Memory B cell (primary cell): ENCODE measurements at places on chromosomes 1 and 21.
A peak's percentile ranks its signal among the peaks of the same experiment; 100 is the strongest.

DNA sequence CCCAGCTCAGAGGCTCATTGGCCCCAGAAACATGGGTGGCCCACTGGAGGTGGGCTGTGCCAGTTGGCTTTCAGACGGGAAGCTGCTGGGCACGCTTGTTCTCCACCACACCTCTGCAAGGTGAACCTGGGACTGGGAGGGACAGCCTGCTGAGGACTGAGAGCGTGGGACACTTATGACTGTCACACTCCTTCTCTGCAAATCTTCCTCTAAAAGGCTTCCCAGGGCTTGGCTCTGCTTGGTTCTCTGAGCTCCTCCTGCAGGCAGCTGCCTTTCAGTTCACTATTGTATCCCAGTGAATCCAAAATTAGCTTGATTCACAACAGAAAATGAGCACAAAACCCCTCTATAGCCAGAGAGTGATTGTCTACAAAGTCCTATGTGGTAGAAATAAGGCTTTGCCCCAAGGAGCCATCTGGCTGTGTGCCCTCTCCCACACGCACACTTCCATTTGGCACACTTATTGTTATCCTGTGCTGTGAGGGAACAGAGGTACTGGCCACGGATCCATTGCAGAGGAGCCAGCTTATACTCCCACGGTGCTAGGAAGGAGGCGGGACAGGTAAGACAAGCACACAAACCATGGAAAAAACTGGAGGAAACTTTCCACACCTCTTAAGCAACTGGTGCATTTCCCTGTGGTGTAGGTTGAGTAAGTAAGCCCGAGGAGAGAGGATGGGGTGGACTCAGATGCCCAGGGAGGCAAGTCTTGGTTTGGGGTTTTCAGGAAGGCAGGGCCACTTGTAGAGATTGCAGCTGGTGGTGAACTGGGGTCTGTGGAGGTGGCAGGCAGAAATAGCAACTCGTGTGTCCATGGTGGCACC, 18.9 kb upstream of the BTG2 start:
- H3K36me3 ChIP-seq = no peaks in the 10 kb centered on the region
- H3K4me1 ChIP-seq = peaks cover 65% of the 10 kb centered on the region
- DNase-seq = no peak
- peak overlapping the region; percentile 77 for H3K4me3 ChIP-seq
- peak overlapping the region; percentile 97 for H3K27ac ChIP-seq

- no peak overlapping the region for H3K4me3 ChIP-seq
- DNase-seq = no peak
- H3K4me1 ChIP-seq = no peaks in the 10 kb centered on the region
- no peaks in the 10 kb centered on the region for H3K36me3 ChIP-seq
- H3K27ac ChIP-seq = no peak overlapping the region
Observed at GRCh38 chr1:186476264-186477040, 15.5 kb upstream of the PDC start.

GRCh38 chr1:20440785-20441200, 45.2 kb downstream of the CAMK2N1 start:
- no peaks in the 10 kb centered on the region for H3K27me3 ChIP-seq
- no peak overlapping the region for H3K4me3 ChIP-seq
- H3K4me1 ChIP-seq = peaks cover 4% of the 10 kb centered on the region

DNA sequence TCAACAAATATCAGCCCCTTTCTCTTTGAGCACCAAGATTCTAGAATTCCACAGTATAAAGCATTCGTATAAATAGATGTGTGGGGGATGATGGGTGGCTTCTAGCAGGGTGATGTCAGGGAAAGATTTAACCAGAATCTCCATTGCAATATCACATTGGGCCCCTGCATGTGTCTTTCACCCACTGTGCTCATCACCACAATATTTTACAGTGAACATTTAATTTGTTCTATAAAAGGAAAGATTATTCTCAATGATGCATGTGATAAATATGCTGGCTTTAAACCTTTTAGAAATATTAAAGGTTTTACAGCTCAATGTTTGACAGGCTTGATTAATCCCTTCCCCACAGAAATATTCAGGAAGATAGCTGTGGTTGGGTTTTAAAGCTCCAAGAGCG, 457.8 kb upstream of the DAB1 start:
- H3K36me3 ChIP-seq = no peaks in the 10 kb centered on the region
- no peak overlapping the region for H3K4me3 ChIP-seq
- H3K27ac ChIP-seq = no peak overlapping the region
- H3K4me1 ChIP-seq = no peaks in the 10 kb centered on the region
- no peak for DNase-seq

DNA sequence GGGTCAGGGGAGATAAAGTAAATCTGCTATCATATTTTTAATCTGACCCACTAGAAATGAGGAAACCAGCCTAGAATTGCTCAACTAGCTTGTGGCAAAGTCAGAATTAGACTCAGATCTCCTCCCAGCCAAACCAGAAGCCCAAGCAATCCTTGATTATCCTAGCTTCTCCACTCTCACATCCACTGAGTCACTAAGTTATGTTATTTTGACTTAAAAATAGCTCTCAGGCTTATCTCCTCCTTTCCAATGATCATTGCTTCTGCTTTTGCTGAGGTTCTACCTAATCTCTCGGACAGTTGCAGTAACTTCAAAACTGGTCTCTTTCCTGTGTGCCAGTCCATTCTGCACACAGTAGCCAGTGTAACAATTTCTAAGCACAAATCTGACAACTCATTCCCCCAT, 22.9 kb downstream of the OVAAL start:
- H3K27me3 ChIP-seq = peaks cover 8% of the 10 kb centered on the region
- H3K4me3 ChIP-seq = no peak overlapping the region
- no peaks in the 10 kb centered on the region for H3K4me1 ChIP-seq
- no peak overlapping the region for H3K27ac ChIP-seq
- no peaks in the 10 kb centered on the region for H3K36me3 ChIP-seq

- H3K36me3 ChIP-seq = peaks cover 2% of the 10 kb centered on the region
- H3K27ac ChIP-seq = no peak overlapping the region
- H3K27me3 ChIP-seq = peaks cover 4% of the 10 kb centered on the region
- H3K4me3 ChIP-seq = no peak overlapping the region
- DNase-seq = no peak
Observed at GRCh38 chr21:33831962-33832659, 83.5 kb downstream of the ATP5PO start.

GRCh38 chr1:3003039-3003940, 18.0 kb upstream of the ACTRT2 start:
- DNase-seq = no peak
- no peak overlapping the region for H3K27ac ChIP-seq
- no peak overlapping the region for H3K4me3 ChIP-seq
- no peaks in the 10 kb centered on the region for H3K4me1 ChIP-seq
- H3K27me3 ChIP-seq = no peaks in the 10 kb centered on the region
- H3K36me3 ChIP-seq = peaks cover 1% of the 10 kb centered on the region

GRCh38 chr1:174165471-174166137, 6.3 kb downstream of the RABGAP1L start:
- peaks cover 3% of the 10 kb centered on the region for H3K36me3 ChIP-seq
- peaks cover 61% of the 10 kb centered on the region for H3K4me1 ChIP-seq
- H3K4me3 ChIP-seq = peak overlapping the region; percentile 15

GRCh38 chr1:52635321-52636089, 2.5 kb downstream of the SHISAL2A start:
- DNase-seq = no peak
- peaks cover 50% of the 10 kb centered on the region for H3K4me1 ChIP-seq
- peaks cover 8% of the 10 kb centered on the region for H3K36me3 ChIP-seq

- no peaks in the 10 kb centered on the region for H3K4me1 ChIP-seq
- no peaks in the 10 kb centered on the region for H3K36me3 ChIP-seq
Observed at GRCh38 chr21:26939601-26940111, 27.2 kb downstream of the ADAMTS5 start.

DNA sequence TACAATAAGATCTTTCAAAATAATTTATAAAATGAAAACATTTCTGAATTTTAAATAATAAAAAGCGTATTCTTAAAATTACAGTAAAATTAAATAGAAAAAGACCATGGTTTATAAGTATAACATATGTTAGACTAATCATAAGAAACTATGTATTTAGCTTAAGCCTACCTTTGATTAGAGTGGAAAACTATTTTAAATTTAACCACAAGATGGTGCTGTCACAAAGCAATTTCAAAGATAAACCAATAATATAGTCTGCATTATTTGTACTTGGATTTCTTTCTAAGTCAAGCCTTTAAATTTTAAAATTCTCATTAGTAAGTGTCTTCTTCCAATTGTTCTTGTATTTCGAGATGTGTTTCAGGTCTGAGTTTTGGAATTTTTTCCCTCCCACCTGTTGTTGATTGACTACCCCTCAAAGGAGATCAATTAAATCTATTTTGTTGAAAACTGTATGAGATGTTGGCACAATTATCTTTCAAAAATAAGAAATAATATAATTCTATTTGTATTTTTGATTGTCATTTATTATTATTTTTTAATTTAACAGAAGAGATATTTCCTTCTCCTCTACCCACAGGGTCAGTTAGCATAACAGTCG, 459.8 kb downstream of the KCNT2 start:
- H3K27me3 ChIP-seq = no peaks in the 10 kb centered on the region
- no peaks in the 10 kb centered on the region for H3K36me3 ChIP-seq
- H3K4me1 ChIP-seq = no peaks in the 10 kb centered on the region
- no peak for DNase-seq
- H3K27ac ChIP-seq = no peak overlapping the region

DNA sequence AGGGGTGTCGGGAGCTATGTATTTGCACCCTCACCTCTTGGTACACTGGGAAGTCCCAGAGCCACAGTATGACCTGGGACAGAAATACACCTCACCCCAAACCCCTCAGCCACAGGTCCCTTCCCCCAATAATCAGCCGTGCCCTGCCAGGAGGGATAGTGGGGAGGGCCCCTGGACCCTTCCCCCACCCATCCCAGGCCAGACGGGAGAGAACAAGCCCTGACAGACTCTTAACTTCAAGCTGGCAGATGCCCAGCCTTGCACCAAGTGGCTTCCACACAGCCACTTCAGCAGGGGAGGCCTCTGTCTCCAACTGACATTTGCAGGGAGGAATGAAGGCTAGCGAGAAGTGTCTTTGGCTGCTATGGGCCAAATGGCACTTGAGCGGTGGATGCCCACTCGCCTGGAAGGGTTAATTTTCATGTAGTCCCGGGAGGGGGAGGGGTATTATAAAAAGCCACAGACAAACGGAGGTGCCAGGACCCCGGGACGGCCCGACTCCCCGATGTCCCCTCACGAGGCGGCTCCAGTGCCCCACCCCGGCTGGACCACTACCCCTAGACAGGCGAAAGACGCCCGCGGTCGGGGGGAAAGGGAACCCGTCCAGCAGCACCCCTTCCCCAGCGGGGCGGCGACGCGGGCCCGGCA, 495 bp downstream of the SYNC start:
- peak overlapping the region; percentile 46 for H3K4me3 ChIP-seq
- H3K4me1 ChIP-seq = peaks cover 9% of the 10 kb centered on the region
- no peak overlapping the region for H3K27ac ChIP-seq

DNA sequence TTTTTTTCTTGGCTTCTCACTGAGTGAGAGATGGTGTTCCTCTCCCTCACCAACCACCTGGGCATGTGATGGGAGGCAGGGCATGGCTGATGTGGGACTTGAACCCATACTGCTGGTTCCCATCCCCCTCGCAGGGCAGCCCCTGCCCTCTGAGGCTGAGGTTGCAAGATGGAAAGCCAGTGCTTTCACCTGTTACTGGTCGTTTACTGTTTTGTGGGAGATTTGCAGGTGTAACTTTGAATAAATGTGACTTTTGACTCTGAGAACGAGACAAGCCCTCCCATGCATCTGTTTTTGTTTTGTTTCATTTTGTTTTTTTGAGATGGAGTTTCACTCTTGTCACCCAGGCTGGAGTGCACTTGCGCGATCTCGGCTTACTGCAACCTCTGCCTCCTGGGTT, 21.6 kb downstream of the C1orf167 start:
- peaks cover 3% of the 10 kb centered on the region for H3K4me1 ChIP-seq
- peaks cover 3% of the 10 kb centered on the region for H3K27me3 ChIP-seq
- H3K36me3 ChIP-seq = no peaks in the 10 kb centered on the region
- H3K27ac ChIP-seq = no peak overlapping the region

DNA sequence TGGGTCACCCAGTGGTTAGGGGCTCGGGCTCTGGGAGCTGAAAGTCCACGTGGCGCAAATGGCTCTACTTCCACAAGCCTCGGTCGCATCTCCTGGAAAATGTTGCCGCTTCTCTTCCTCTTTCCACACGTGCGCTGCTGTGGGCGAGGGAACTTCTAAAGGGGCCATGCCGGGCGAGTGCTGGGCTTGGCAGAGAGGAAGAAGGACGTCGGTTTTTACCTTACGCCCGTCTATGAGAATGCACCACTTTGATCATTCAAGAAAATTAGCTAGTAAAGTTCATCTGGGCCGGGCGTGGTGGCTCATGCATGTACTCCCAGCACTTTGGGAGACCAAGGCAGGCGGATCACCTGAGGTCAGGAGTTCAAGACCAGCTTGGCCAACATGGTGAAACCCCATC, 10.4 kb downstream of the SLC45A1 start:
- H3K4me3 ChIP-seq = no peak overlapping the region
- no peak overlapping the region for H3K27ac ChIP-seq
- H3K36me3 ChIP-seq = no peaks in the 10 kb centered on the region
- no peaks in the 10 kb centered on the region for H3K27me3 ChIP-seq
- DNase-seq = no peak

GRCh38 chr1:159755451-159756007, 25.2 kb upstream of the DUSP23 start:
- H3K4me3 ChIP-seq = no peak overlapping the region
- no peaks in the 10 kb centered on the region for H3K36me3 ChIP-seq
- peaks cover 10% of the 10 kb centered on the region for H3K27me3 ChIP-seq

GRCh38 chr1:233664804-233665574, 51.1 kb downstream of the KCNK1 start:
- DNase-seq = no peak
- H3K4me1 ChIP-seq = no peaks in the 10 kb centered on the region
- H3K36me3 ChIP-seq = no peaks in the 10 kb centered on the region
- H3K27ac ChIP-seq = no peak overlapping the region
- H3K4me3 ChIP-seq = no peak overlapping the region
- no peaks in the 10 kb centered on the region for H3K27me3 ChIP-seq

DNA sequence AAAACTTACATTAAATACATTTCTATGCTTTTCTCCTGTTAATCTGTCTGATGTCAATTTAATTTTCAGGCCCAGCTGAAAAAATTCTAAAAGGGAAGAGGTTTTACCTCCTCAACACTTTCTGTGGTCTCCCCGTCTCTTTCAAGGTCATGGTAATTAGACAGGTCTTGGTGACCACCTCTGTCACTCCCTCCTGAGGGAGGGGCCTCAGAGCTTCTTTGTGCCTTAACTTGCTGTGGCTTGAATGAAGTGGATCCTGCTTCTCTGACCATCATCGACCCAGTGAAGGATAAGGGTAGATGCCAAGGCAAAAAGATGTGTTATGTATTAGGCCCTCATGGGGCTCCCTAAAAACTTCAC, 40.8 kb upstream of the OSBPL9 start:
- H3K27me3 ChIP-seq = no peaks in the 10 kb centered on the region
- peak overlapping the region; percentile 93 for H3K27ac ChIP-seq
- H3K4me1 ChIP-seq = peaks cover 41% of the 10 kb centered on the region
- no peak overlapping the region for H3K4me3 ChIP-seq
- H3K36me3 ChIP-seq = no peaks in the 10 kb centered on the region

DNA sequence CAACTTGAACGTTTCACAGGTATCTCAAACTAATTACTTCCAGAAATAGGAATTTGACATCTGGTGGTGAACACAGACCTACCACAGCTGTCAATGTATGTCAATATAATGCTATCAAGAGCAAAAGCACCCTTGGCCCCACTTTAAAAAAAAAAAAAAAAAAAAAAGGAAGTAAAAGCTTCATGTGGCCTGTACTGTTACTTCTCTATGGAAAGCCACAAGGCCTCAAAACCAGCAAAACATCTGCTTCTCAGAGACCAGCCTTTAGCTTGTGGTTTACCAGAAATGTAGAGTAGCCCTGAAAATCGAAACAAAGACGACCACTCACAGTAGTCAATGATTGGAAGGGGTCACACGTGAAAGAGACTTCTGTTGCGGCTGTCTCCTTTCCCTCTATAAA, 109.6 kb downstream of the SLC45A1 start:
- peak overlapping the region; percentile 93 for H3K27ac ChIP-seq
- H3K4me1 ChIP-seq = peaks cover 64% of the 10 kb centered on the region
- DNase-seq = no peak
- H3K4me3 ChIP-seq = peak overlapping the region; percentile 66

GRCh38 chr1:8460132-8460544, 142.2 kb downstream of the SLC45A1 start:
- DNase-seq = no peak
- peaks cover 30% of the 10 kb centered on the region for H3K4me1 ChIP-seq
- H3K27ac ChIP-seq = no peak overlapping the region
- no peaks in the 10 kb centered on the region for H3K27me3 ChIP-seq
